Stimulated activated naive CD4-positive, alpha-beta T cell (primary cell): ENCODE measurements at places on chromosomes 12 and 14.

DNA sequence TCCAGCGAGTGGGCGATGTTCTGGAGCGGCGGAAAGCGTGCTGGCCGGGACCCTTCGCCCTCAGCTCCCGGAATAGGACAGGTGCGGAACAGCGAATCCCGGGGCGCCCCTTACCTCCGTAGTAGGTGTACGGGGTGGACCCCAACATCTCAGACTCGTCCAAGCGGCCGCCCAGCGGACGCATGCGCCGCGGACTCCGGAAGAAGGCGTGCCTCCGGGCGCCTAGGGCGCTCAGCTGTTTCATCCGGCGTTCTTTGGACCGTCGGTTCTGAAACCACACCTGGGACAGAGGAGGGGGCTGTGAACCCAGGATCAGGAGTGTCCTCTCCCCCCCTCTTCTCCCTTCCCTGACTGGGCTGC lies 4.5 kb downstream of the LHX5 start:
- DNase-seq, result no peak

- no peak for DNase-seq
These were observed 241.7 kb downstream of the ZFP36L1 start for GRCh38 chr14:68551045-68551683.

DNA sequence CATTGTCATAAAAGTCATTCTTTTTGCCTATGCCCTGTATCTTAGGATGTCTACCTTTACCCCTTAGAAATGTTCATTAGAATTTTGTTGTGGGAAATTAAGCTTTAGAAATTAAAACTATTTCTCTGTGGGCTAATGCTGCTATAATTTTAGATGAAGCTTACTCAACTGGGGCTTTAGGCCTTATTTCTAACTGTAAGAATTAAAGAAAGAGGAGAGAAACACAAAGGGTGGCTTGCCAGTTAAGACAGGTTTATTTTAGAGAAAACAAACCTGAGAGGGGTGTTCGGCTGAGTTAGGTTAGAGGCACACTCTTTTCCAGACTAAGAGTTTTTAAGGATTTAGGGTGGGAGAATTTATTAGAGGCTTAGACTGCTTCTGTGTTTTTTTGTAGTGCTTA lies 6.4 kb downstream of the TRIP11 start:
- no peak for DNase-seq

DNA sequence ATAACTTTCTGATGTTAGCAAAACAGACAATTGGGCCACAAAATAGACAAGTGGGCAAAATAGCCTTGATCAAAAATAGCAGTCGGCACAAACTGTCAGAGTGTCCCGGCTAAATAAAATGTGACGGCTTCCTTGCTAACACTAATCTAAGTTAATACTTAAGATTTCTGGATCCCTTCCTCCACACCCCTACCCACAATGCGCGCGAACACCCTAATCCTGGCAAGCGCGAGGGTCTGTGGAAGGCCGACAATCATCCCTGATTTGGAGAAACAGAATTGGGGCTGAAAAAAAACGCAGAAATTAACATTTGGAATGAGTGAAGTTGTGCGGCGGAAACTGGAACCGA lies 489 bp downstream of the CEP290 start:
- no peak for DNase-seq

GRCh38 chr12:46361667-46362034 lies 10.9 kb downstream of the SLC38A2 start:
- DNase-seq, result no peak
